ENCODE measurements at places on chromosomes 1 and 21. TPM values are rescaled to one million over a fixed set of nuclear protein-coding genes. Genes with fewer than 3 reads are reported as not detected.

GRCh38 chr1:62897788-62898187 is 113.9 kb downstream of the ATG4C start:
- no peak overlapping the region for H3K4me3 ChIP-seq
- no peak overlapping the region for H3K27ac ChIP-seq
- no peak for DNase-seq
- peaks cover 6% of the 10 kb centered on the region for H3K27me3 ChIP-seq

- H3K27ac ChIP-seq, result no peak overlapping the region
- peaks cover 6% of the 10 kb centered on the region for H3K4me1 ChIP-seq
- no peak overlapping the region for H3K4me3 ChIP-seq
- DNase-seq, result no peak
- H3K36me3 ChIP-seq, result peaks cover 5% of the 10 kb centered on the region
Measured at GRCh38 chr1:64624808-64625207, 120.1 kb upstream of the RAVER2 start.

FAM43B gene
- total RNA-seq, result 0.10 TPM

HES2 gene
- total RNA-seq, result 0.07 TPM

FUBP1 gene
- total RNA-seq, result 270 TPM

C1orf116 gene
- total RNA-seq, result 31.9 TPM
